Stimulated activated CD4-positive, alpha-beta T cell treated with anti-CD3 and anti-CD28 coated beads, Interleukin-12 subunit alpha, Interleukin-12 subunit beta, amount 100 ng/mL, for 24 hours (primary cell): ENCODE measurements at places on chromosomes 13 and 19.

- DNase-seq: no peak
These were observed 39.6 kb downstream of the LTBP4 start for GRCh38 chr19:40640744-40641143.

- DNase-seq: peak; percentile 29
These were observed at the start of gene KCTD15 for GRCh38 chr19:33796164-33796875. Gene KCTD15, plus strand, starts transcription at chr19:33796870. Its CDS starts 3,585 bp downstream, at chr19:33800455.

DNA sequence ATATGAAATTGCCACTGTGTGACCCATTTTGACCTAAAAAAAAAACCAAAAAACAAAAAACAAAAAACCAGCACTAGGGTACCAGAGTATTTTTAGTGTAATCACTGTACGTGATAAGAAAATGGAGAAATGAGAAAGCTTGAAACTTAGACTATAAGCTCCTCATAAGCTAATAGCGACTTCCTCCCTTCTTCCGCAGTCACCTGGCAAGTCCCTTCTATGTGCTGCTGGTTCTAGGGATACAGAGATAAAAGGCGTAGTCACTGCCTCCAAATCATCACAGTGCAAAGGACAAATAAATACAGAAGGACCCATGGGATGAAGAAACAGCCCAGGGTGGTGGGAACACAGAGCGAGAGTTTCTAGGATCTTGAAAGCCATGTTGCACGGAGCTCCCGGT is 190.3 kb downstream of the TM9SF2 start:
- no peak for DNase-seq

DNA sequence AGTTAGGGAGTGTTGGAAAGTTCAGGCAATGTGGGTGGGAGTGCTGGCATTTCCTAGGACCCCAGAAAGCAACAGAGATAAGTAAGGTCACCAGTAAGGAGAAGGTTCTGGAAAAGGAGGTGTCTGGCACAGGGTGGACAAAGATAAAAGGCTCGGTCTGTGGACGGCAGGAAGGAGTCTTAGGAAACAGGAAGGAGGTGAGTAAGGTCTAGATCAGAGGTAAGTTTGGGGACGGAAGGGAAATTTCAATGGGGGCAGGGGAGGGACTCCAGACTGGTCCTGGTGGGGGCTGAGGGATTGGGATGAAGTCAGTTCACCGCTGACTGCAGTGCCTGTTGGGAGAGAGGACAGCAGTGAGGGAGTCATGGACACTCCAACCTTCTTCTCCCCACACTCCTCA is 7.8 kb upstream of the OPA3 start:
- DNase-seq: no peak
